NCI-H187 treated with DMSO at 0.1 percent for 48 hours (cell line): ENCODE measurements at places on chromosomes 12 and 14.

- DNase-seq, result no peak
These were observed 3.2 kb upstream of the EGLN3 start for GRCh38 chr14:33954016-33954598.

DNA sequence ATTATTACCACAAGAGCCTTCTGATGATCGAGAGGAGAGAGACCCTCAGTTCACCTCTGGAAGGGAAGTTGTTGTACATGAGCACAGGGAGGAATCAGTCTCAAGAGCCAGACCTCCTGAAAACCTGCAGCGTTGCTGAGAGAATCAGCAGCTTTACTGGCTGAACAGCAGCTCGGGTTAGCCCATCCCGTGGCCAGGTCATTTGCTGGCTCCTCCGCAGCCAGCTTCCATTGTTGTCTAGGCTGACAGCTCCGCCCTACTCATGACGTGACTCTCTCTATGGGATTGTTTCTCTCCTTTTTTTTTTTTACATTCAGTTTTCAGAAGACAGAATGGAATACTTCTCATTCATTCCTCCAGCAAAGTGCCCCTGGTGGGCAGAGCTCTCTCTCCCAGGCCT, 69.9 kb downstream of the TGFB3 start:
- DNase-seq, result no peak

DNA sequence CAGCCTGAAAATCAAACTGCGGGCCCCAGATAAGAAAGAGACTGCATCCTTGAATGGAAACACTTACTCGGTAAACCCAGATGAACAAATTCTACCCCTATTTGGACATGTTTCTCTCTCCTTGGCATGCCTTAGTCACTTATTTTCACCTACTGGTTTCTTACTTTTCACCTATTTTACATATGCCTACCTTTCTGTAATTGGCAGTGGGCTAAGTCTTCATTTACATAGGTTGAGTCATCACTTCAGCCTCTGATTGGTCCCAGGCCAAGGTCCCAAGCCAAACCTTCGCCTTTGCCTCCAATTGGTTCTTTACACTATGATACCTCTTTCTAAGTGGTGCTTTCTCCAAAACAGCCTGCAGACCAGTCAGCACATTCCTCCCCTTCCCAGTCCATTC, 111.3 kb downstream of the DYRK2 start:
- no peak for DNase-seq

GRCh38 chr12:111389635-111390034, 16.1 kb upstream of the SH2B3 start:
- DNase-seq, result no peak

- no peak for DNase-seq
These were observed 515.7 kb downstream of the MED13L start for GRCh38 chr12:115761784-115762183.

- DNase-seq, result no peak
These were observed 84.7 kb downstream of the TSPAN9 start for GRCh38 chr12:3161861-3162260.

DNA sequence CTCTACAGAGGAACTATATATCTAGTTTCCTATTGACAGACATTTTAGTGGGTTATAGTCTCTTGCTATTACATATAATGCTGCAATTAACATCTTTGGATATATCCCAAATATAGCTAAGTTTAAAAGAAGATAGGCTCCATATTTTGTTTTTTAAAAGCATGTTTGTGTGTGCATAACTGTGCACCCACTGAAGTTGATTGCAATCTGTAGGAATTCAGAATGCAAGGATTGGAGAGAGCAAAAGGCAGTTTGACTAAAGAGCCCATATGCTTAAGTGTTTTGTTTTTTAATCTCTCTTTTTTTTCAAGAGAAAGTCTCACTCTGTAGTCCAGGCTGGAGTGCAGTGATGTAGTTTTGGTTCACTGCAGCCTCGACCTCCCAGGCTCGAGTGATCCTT, 9.4 kb upstream of the ABCD4 start:
- no peak for DNase-seq

DNA sequence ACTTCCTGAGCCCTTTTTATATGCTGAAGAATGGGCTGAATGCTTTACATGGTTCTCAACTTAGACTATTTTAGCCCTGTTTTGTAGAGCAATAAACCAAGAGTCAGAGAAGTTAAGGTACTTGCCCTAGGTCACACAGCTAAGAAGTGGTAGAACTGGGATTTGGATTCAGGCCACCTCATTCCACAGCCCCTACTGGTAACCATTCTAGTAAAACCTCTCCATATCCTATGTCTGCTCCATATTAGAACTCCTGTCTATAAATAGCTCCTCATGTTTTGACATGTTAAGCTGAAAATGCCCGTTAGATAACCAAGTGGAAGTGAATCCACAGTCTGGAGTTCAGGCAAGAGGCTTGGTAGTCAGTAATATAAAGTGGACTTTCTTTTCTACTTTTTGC, 111.6 kb downstream of the HECTD4 start:
- DNase-seq, result no peak

GRCh38 chr14:82341261-82341810, 807.7 kb upstream of the SEL1L start:
- no peak for DNase-seq

DNA sequence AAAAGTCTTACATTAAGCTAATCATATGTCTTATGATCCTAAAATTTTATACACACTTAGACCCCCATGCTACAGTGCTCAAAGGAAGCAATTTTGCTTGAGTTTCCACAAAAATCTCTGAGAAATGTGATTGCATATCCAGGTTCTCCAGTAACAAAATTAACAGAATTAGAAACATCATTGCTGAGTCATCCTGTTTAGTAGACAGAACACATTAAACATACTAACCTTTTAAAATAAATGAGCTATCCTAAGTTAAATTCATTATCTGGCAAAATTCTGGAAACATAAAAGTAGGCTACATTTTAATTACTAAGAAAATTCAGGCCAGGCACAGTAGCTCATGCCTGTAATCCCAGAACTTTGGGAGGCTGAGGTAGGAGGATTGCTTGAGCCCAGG, 94.7 kb downstream of the DENND5B start:
- no peak for DNase-seq

GRCh38 chr12:105221583-105222283, 14.2 kb downstream of the APPL2 start:
- peak; percentile 77 for DNase-seq

DNA sequence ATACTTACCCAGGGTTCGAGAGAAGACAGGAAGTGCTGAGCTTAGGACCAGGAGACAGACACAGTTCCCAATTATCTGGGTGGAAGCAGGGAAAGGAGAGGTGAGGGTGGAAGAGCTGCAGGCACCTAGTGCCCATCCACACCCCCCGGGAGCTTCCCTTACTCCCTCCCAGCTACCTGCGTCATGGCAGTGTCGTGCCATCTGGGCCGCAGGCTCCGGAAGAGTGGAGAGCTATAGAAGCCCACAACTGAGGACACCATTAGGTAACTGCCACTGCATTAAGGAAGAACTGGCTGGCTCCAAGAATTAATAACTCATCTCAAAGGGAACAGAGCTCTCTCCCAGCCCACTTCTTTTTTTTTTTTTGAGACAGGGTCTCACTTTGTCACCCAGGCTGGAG, 5.8 kb upstream of the DHH start:
- DNase-seq, result no peak

DNA sequence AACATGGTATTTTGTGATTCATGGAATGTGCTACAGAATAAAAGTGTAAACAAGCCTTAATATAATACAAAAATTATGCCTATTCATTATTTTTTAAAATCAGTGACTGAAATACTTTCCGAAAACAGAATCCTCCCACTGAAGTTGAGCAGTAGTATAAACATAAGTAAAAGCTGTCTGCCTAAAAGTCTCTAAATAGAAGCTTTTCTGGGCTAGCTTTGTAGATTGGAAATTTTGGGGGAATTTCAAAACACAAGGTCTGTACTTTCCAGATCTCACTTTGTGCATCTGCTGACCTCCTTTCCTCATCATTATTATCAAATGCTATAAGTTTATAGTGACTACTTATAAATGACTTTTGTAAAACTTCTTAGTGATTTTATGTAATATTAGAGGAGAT, 80.4 kb upstream of the TRHDE start:
- no peak for DNase-seq

DNA sequence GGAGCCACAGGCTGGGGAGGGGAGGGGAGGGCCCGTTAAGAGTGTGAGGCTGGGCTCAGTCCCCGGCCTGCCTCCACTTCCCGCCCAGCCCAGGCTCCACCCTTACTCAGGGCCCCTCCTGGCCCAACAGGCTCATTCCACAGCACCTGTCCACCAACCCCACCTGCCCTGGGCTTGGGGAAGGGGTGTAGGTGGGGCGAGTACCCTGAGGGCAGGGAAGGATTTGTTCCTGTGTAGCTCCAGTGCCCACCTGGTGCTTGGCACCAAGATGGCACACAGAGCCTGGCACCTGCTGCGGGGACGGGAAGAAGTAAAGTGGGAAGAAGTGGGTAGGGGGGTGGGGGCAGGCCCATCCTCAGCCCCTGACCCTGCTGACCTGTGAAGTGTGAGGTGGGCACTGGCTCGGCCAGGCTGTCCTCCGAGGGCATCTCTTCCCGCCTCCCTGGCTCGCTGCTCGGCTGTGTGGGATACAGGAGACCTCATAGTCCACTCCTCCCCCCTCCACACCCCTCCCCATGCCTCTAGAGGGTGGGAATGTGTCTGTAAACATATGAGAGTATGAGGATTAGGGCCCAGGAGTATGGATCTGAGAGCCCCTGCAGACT, 35.1 kb downstream of the NCKAP5L start:
- no peak for DNase-seq

- DNase-seq, result no peak
These were observed 184.4 kb upstream of the HIF1A start for GRCh38 chr14:61510736-61511557.

DNA sequence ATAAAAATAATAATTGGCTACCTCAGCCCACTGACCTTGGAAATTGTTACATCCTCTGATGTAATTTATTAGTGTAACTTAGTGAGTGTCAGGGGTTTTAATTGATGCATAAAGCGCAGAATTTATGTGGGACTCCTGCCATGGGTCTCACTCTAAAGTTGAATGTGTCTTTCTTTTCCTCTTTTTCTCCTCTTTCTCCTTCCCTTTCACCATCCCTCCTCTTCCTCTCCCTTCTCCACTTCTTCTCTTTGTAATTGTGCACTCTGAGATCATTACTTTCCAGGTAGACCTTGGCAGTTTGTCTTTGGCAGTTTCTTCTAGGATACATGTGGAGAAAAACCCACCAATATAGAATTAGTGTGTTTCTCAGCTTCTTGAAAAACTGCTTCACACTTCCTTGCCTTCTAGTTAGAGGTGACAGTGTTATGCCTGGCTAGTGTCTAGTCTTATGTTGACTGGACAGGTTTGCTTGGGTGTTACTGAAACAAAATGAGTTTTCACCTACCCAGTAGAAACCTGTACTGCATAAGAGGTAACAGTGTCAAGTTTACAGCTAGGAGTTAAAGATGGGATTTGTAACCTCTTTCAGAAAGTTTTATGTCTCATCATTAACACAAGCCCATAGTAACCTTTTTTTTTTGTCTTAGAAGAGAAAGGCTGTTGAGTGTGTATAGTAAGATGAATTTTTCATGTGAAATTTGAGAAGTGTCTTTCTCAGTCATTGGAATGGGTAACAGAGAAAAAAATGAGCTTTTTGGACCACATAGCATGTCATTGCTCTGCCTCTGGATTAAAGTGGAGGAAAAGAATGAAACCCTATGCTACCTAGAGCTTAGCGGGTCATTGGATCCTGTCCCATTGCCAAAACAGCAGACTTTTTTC, 18.6 kb downstream of the PELI2 start:
- DNase-seq, result no peak

DNA sequence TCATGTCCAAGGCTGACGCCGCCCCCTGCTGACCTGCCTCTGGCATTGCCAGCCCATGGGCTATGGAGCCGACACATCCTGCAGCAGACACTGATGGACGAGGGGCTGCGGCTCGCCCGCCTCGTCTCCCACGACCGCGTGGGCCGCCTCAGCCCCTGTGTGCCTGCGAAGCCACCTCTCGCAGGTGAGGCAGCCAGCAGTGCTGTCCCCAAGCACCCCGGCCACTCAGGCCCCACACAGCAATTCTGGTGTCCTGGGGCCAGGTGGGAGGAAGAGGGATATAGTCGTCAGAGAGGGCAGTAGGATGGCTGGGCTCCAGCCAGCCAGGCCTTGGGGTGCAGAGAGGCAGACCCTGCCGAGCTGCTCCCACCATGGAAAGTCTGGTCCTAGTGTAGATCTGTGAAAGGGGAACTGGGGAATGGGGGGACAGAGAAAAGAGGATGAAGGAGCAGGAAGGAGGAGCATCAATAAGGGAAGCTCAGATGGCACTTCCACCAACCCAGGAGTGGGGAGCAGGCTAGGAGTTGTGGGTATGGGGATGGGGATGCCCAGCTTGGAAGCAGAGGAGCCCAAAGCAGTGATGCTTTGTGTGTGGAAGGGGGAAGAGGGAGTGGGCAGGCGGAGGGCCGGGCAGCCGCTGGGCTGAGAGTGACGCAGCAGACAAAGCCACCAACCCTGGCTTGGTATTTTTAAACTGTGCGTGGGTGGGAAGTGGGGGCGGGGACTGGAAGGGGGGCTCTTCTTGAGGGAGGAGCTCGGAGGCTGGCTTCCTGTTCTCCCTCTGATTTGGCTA, 4.7 kb downstream of the NAB2 start:
- no peak for DNase-seq

DNA sequence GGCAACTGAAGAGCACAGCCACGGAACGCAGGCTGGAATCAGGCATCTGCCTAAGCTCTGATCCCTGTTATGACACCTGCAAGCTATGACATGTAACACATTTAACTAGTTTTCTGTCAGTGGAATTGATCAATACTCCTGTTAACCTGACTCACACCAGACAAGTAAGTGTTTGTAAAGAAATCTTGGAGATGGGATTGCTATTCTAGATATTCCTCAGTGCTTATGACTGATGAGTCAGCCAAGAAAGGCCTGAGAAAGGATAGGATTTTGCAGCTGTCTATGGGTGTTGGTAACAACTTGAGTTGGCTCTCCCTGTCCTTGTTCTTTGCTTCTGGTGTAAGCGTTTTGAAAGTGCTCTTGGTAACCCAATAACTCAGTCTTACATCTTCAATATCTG, 110.5 kb downstream of the GPR135 start:
- DNase-seq, result no peak

DNA sequence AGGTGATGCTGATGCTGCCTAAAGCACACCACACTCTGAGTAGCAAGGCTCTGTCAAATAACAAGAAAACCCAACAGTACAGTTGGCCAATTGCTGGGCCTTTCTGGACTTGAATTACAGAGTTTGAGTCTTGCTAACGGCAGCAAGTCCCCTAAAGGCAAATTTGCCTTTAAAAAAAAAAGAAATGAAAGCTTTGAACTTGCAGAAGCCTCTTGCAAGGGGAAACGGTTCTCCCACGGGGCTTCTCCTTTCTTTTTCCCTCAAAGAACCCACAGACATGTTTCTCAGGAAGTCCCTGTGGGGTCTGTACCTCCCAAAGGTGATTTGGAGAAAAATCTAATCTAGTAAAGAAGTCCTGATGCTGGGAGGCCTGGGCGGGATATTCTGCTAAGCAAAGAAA, 191.3 kb upstream of the MYL2 start:
- DNase-seq, result no peak

DNA sequence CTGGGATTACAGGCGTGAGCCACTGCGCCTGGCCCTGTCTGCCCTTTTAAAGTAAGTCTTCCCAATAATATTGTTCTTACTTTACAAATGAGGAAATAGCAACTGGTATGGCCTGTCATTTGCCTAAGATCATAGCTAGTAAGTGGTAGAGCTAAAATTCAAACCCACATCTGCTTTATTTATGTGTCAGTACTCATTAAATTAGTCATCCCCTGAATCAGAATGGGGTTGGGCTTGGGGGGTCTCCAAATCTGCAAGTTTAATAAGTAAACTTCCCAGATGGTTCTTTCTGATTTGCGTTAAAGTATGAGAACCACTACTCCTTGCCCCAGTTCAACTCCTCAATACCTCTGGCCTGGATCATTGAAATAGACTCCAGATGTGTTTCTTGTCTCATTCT, 96.2 kb downstream of the FAR2 start:
- DNase-seq, result no peak

- DNase-seq, result no peak
These were observed at the start of gene SAMD4A for GRCh38 chr14:54566410-54567223. TSS of gene SAMD4A (plus strand) at chr14:54567128. CDS start at chr14:54567917, 789 bp downstream.
